ENCODE measurements at places on chromosomes 11 and 22. TPM values are rescaled to one million over a fixed set of nuclear protein-coding genes. Genes with fewer than 3 reads are reported as not detected.

DNA sequence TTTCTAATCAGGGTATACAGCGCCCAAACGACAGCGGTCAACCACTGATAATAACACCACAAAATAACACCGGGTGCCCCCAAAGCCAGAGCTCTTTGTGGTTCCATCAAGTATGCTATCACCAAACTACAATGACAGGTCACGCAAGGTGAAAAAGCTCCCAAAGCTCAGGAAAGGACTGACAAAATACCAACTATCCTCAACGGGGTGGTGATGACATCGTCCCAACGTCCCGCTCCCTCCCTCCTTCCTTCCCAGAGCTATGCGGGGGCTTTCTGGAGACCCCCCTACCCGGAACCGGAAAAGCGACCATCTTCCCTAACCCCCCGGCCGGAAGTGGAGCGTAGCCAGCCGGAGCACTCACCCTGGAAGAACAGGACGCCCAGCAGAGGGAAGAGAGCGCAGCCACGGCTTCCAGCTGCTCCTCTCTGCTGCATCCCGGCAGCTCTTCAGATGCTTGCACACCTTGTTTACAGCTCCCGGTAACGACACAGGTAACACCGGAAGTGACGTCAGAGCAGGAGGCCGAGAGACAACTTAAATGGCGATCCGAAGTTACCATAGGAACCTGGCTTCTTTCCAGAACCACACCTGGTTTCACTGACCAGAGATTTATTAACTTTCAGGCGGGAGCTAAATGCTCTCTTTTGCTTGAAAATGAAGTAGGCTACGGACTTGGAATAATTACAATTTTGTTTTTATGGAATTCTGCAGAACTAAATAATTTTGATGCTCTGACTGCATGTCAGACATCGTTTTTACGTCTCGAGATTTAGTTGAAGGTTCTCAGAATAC lies at the start of gene MPZL3:
MPZL3 (minus strand) TSS at position 508 of the 795 bp plus-strand sequence; CDS start at position 437, 71 bp downstream.
- DNase-seq, result no peak

- DNase-seq, result no peak
These were observed 8.0 kb upstream of the FXYD2 start for GRCh38 chr11:117832511-117832910.

DNA sequence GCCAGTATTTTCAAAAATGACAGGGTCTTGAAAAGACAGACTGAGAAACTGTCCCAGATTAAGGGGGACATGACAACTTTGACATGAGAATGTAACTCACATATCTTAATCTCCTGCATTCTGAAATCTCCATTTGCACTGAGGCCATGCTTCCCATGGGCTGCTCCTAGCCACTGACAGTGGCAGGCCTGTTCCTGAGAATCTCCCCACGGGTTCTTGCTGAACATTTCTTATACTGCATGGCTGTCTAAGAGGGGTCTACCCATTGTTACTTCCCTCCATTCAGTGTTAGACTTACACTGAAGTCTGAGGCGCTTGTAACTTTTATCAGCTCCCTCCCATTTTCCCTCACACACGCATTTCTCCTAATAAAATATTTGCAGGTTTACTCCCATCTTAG lies 1.5 kb downstream of the CEP295 start:
- DNase-seq, result no peak

DNA sequence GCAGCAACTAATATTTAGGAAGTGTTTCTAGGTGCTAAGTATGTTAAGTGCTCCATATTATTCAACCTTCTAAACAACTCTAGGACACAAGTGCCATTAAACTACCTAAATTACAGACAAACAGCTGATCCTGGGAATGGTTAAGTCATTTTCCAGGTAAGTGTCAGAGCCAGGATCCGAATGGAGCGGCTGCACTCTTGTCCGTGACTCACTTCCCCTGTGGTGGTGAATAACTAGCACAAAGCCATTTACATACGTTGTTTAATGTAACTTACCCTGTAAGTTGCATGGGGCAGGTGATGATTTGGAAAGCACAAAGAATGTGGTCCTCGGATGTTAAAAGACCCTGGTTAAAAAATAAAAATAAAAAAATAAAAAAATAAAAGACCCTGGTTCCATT lies 8.8 kb upstream of the PRG2 start:
- no peak for DNase-seq

GRCh38 chr11:111623527-111624030 lies 21.3 kb downstream of the SIK2 start:
- no peak for DNase-seq

DNA sequence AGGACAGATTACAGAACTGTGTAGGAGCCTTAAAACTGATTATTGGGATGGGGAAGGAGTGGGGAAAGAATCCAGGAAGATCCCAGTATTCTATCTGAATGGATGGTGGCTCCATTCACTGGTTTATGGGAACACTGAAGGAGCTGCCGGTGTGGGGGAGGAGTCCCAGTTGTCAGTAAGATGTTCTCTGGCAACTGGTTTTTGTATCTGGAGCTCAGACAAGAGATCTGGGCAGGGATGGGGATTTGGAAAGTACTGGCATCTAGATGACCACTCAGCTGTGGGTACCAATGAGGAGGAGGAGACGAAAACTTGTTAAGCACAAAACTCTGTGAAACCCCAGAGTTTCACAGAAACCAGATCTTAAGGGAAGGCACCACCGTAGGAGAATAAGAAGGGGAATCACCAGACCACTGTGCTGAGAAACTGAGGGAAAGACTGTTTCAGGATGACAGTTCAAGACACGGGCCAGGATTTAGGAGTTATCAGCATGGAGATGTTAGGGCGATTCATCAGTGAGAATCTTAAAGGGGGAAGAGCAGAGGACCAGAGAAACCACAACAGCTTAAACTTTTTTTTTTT lies 28.1 kb downstream of the LDLRAD3 start:
- no peak for DNase-seq

DNA sequence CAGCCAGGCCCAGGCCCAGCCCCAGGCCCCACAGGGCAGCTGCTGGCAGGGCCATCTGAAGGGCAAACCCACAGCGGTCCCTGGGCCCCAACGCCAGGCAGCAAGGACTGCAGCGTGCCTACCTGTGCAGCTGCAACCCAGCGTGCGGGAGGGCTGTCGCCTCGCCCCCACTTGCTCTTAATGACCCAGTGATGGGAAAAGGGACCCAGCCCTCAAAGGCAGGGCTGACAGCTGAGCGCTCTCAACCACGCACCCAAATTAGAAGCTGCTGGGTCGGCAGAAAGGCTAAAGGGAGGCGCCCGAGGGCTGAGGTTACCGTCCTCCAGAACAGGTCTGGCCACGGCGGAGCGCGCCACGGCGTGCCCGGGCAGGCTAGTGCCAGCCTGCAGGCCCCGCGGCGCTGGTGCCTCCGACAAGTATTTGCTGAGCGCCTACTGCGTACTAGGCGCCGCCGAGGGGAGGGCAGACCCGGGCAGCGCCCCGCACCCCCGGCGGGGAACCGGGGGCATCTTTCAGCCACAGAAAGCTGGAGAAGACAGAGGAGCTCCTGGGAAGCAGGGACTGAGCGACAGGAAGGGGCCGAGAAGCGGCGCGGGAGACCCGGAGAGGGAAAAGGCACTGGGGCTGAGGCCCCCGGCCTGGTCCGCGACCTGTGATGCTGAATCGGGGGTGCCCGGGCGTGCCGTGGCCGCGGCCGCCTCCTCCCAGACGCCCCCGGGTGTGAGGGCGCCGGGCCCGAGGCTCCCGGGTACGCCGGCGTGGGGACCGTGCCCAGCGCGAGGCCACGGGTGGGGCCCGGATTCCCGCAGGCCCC lies 773 bp downstream of the HRAS start:
- peak; percentile 96 for DNase-seq

DNA sequence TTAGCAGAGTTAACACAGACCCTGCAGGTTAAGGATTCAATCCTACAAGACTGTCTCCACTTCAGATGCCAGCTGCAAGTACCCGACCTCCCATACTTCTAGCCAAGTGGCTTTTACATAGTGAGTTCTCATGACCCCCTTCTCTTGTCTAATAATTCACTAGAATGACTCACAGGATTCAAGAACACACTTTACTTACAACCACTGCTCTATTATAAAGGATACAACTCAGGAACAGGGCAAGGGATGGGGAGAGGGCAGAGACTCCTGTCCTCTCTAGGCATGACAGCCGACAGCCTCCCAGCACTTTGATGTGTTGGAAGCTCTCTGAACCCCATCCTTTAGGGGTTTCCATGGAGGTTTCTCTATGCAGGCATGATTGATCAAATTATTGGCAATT lies 60.0 kb downstream of the MYO18B start:
- no peak for DNase-seq

- DNase-seq, result peak; percentile 98
These were observed at the start of gene ZNF70 for GRCh38 chr22:23750714-23751440. Gene ZNF70, minus strand, starts transcription at chr22:23751112. Its CDS starts 5,972 bp downstream, at chr22:23745140.

DNA sequence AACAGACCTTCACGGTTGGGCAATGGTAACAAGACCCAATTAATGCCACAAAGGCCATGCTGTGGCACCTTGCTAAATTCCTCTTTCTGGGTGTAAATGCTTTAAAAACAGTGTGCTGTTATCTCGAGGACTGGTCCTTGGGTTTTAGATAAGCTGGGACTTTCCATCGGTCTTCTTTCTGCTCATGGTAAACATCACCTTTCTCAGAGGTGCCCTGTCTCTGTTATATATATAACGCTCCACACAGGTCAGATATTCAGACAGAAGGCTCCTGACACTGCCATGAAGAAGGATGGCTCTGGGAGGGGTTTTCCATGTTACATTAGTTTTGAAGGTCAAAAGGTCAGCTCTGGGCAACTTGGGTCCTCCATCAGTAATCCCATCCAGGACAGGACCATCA lies 151.6 kb downstream of the BBOX1 start:
- no peak for DNase-seq

DNA sequence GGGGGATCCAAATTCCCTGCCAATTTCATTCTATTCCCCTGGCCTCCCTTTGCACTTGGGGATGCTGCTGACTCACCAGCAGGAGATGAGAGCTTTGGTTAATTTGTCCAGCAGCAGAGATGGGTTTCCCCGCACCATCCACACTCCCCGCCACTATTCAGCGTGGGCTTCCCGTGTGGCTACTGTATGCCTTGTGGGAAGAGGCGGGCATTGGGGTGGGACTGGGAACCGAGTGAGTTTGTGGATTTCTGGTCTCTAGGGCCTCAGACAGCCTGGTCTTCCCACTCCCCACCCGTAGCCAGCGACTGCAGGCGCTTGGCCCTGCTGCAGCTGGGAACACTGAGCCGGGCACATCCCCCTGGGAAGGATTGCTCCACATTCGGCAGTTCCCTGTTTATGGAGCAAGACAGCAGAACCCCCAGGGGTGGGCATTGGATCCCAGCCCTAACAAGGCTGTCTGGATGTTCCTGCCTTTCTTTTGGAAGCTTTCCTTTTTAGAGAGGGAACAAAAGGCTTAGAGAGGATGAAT lies 23.4 kb downstream of the KIAA1671 start:
- peak; percentile 91 for DNase-seq

Gene SLC17A6
- not detected for total RNA-seq

Gene GRIA4
- total RNA-seq, result not detected

Gene CRYBB3
- total RNA-seq, result not detected

Gene OR52H1
- 0.29 TPM for total RNA-seq

Gene RTN4RL2
- 0.29 TPM for total RNA-seq

Gene LMO1
- not detected for total RNA-seq

Gene TSPO
- total RNA-seq, result 297 TPM

Measured in osteoblast (primary cell).